ENCODE measurements at places on chromosomes 3 and 15.
A peak's percentile ranks its signal among the peaks of the same experiment; 100 is the strongest.

GRCh38 chr15:58556541-58556940, 124.8 kb downstream of the LIPC start:
- no peak for DNase-seq

- peak; percentile 90 for DNase-seq
These were observed 128.6 kb downstream of the DUT start for GRCh38 chr15:48459571-48460442.

GRCh38 chr15:74420193-74420905, 13.4 kb downstream of the SEMA7A start:
- DNase-seq: no peak

DNA sequence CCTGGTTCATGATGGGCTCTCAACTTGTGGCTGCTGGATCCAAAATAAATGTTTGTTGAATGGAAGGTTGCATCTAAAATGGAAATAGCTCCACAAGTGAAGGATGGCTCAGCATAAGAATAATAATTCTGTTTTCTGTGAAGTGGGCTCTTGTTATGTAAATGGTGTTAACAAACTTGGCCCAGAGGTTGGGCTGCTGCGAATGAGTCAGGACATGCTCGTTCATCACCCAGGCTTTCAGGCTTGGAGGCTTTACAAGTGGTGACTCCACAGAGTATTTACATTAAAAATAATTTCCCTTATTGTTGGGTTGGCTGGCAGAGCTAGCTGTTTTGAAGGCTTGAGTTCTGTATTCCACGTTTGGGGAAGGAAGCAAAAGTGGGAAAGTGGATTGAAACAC, 60.5 kb downstream of the ITGB5 start:
- DNase-seq: peak; percentile 76

DNA sequence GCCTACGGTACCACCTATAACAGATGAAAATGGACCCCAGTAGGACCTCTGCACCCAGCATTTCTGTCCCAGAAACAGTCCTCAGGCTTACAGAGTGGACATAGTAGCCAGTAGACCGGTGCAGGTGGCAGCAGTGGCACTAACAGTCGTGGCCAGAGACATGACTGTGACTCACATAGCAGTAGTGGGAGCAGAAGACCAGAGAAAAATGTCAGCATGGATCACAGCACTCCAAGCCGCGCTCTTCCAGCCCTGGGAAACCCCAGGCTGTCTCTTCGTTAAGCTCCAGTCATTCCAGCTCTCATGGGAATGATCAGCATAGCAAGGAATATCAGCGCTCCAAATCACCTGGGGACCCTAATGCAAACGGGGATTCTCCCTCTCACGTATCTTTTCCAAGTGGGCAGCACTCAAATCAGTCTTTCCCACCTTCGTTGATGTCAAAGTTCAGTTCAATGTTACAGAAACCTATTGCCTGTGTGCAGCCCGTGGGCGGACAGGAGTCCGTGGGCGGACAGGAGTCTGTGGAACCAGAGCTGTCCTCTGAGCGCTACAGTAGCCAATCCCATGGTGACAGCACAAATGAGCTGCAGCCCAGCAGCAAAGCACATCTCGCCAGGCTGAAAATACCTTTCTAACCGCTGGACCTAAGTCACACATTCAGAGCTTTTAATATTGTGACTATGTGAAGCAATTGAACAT, 10.5 kb downstream of the BFSP2 start:
- DNase-seq: no peak

- no peak for DNase-seq
These were observed 337.2 kb upstream of the ROBO2 start for GRCh38 chr3:76702676-76703075.

Measured in cardiac fibroblast (primary cell).